ENCODE measurements at places on chromosomes 3 and 15. TPM values are rescaled to one million over a fixed set of nuclear protein-coding genes. Genes with fewer than 3 reads are reported as not detected.

DNA sequence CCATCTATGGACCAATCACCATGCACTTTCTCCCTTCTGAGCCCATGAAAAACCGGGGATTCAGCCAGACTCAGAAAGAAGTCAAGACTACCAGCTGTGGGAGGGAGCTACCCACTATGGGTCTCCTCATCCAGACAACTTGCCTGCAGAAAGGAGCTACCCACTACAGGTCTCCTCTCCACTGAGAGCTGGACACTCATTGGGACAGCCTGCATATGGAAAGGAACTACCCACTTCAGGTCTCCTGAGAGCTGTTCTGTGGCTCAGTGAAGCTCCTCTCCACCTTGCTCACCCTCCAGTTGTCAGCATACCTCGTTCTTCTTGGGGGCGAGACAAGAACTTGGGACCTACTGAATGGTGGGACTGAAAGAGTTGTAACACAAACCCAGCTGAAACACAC is 22.3 kb upstream of the ZBED2 start:
- DNase-seq, result no peak

GRCh38 chr15:65550681-65551098 is 20.4 kb downstream of the HACD3 start:
- DNase-seq, result no peak

FGD5 gene
- total RNA-seq, result 5.8 TPM

GRCh38 chr3:89067736-89068135 is 39.7 kb upstream of the EPHA3 start:
- no peak for DNase-seq

DNA sequence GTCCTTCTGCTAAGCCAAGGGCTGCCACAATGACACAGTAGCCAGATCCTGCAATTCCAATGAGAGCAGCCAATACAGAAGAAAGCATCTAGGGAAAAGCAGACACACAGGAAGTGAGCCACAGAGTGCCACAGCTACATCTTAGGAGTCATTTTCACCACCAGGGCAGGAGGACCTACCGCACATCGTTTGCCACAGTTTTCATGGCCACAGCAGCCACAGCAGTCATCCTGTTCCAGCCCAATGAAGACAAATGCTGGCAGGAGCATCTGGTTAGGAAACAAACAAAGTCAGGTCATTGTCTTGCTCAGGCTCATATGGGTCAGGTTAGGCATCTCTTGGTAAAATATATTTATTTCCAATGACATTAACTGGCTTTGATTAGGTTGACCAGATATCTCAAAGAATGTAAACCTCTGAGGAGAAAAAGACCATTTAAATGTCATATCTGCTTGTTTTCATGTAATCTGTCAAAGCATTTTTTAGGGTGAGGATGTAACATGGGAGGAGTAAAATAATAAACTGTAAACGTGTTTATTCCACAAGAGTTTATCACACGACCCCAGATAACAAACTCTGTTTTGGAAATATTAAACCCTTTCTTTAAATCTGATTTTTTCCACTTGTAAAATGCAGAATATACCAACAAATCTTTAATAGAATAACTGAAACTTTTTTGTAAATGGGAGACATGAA is 1.8 kb downstream of the TM4SF1 start:
- no peak for DNase-seq

- DNase-seq, result no peak
Measured at GRCh38 chr3:67302489-67302888, 304.4 kb downstream of the KBTBD8 start.

DNA sequence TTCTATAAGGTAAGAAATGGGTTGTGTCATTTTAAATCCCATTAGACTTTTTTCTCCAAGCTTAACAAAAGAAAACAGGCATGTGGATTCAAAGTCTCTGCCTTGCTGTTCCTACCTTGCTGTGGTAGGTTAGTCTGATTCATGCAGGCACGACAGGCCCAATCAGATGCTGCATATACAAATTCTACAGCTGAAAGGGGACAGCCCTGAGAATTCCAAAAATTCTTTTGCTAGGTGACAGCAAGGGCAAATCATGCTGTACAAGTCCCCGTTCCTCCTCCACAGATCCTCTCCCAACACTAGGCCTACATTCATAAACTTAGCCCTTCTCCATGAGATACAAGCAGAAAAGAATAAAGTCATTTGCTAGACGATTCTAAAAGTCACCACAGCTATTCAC is 161.2 kb upstream of the THBS1 start:
- DNase-seq, result no peak

GRCh38 chr3:65385805-65386204 is 652.9 kb downstream of the MAGI1 start:
- DNase-seq, result no peak

DNA sequence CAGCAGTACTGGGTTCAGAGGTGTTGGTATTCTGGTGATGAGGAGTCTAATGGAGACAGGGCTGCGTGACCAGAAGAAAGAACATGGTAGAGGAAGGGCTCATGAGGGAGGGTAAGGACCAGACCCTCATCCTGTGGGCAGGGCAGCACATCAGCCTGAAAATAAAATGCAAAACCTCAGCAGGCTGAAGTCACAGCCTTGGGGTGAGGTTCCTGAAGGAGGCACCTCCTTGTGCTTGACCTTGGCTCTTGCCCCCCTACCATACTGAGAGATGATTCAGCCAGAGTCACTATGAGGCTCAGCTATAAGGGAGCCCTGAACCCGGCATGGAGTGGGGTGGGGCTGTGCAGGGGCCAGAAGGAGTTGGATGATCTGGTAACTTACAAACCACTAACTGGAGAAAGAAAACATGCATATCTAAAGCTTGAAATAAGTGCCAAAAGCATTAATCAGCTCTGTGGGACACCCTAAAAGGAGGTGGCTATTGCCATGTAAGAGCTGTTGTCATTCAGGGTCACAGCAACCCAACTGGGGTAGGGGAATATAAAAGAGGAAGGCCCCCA is 60.2 kb downstream of the CORO2B start:
- no peak for DNase-seq

DNA sequence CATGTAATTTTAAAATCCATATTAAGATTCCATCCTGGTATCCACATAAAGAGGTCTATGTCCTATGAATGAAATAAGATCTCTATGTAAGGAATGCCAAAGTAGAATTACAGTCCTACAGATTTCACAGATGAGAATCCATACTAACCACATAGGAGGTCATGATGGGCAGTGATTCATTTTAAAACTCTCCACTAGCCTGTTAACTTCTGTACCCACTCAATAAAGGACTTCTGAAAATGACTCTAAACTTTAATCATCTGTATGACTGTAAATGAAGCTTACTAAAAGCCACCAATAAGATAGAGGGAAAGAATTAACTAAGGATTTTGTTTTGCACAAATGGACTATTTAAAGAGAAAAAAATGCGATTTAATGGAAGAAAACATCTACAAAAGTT is 28.7 kb downstream of the MORC1 start:
- no peak for DNase-seq

DNA sequence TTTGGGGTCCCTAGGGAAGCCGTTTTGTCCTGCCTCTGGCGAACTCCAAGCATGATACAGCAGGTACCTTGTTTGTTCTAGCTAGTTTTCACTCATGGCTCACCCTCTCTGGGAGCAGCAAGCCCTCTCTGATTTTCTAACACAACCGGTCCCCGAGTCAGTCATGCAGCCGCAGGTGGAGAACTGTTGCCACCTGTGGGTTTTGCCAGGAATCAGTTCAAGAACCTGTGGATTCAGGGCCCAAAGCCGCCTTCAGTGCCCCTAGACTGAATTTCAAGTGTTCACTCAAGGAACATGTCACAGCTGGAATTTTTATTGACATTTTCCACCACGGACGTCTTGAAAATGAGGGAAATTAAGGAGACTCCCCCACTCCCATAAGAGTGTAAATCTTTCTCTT is 13.3 kb upstream of the LRRK1 start:
- no peak for DNase-seq

DNA sequence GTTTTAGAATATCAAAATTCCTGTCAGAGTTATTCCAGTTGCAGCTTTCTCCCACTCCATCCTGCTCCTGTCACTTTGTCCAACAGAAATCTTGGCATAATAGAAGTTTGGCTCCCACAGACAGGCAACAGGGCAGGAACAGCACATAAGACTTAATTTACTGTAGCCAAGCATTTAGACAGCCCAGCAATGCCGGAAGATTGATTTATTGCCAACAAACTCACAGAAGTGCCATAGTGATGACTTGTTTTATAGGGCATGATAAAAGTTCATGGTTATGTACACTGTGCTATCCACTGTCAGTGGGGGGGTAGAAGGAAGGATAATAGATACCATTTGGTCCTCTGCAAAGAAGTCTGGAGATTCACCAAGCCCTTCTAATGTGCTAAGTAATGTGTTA is 98.3 kb upstream of the CBLB start:
- DNase-seq, result no peak

SNTN gene
- 0.39 TPM for total RNA-seq

DNA sequence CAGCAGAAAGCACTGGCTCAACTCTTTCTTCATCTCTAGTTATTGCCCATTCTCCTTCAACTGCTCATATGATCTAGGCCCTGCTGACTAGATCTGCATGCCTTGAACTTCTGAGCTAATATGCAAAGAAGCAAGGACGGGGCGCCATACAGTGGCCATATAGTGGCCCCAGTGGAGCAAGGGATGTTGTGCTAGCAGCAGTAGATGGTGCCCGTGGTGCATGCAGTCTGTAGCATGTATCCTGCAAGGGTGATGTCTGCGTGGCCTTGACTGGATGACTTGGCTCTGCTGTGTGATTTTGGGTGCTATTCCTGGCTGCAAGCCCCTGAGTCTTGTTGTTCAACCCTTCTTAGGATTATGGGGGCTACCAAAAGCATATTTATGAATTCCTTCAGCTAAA is 12.2 kb upstream of the NMD3 start:
- DNase-seq, result no peak

GTPBP8 gene
- total RNA-seq, result 16.1 TPM

HRH1 gene
- total RNA-seq, result 13.8 TPM

GASK1A gene
- total RNA-seq, result 1.1 TPM

DNA sequence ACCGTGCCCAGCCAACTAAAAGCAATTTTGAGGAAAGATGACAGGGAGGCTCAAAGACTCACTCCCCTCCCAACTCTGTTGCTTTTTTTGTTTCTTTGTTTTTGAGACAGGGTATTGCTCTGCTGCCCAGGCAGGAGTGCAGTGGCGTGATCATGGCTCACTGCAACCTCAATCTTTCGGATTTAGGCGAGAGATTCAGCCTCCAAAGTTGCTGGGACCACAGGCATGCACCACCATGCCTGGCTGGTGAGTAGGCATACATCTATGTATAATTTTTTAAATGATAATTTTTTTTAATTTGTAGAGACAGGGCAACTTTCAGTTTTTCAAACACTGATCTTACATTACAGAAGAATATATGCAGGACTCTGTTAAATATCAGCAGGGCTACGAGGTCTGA is 15.8 kb upstream of the THUMPD3 start:
- no peak for DNase-seq

HYAL1 gene
- 16.4 TPM for total RNA-seq

DNA sequence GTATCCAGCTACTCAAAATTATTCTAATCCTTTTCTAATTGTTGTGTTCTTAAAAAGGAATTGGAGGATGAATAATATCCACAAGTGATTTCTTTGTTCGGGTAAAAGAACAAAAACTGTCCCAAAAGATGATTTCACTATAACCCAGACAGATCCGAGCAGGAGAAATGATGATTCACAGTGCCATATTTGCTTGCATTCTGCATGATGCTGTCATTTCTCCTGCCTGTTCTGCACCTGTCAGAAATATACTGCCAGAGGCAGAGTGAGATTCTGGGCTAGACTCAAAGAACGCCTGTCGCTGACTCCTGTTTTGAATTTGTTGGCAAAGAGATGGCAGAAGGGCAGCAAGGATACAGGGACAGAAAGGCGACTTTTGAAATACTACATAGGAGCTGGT is 34.7 kb upstream of the SLC24A5 start:
- DNase-seq, result no peak

- DNase-seq, result no peak
Measured at GRCh38 chr3:53153264-53153823, 7.7 kb upstream of the PRKCD start.

DNA sequence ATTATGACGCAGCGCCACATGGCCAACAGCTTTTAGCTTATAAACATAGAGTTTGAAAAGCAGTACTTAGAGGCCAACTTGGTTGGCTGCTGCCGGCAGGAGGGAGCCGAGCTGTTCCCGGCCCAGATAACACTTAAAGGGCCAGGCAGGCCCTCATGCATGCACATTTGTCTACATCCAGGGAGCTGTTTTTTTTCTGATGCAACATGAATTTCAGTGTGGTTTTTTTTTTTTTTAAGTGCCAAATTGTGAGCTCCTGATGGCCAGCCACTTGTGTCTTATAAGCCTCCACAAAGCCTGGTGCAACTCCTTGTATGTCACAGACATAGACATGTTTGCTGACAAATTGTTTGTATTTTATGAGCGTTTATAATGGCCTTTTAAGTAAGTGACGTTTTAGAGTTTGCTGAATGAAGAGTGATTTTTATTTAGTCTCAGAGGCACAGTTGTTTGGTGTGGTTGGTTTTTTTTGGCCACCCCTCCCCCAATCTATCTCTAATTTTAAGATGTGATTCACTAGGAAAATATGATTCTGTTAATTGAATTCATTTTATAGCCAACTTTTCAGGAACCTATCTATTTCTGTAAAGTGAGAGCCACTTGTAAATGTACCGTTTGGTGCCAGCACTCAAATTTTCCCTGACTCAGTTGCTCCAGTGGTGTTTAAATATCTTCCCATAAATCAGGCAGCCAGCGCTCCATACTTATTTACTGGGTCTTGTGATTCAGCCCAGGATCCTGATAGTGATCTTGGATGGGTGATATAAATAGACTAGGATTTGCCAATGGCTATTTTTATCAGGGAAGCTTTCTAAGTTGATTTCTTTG is 134.3 kb downstream of the VGLL4 start:
- peak; percentile 76 for DNase-seq

DNA sequence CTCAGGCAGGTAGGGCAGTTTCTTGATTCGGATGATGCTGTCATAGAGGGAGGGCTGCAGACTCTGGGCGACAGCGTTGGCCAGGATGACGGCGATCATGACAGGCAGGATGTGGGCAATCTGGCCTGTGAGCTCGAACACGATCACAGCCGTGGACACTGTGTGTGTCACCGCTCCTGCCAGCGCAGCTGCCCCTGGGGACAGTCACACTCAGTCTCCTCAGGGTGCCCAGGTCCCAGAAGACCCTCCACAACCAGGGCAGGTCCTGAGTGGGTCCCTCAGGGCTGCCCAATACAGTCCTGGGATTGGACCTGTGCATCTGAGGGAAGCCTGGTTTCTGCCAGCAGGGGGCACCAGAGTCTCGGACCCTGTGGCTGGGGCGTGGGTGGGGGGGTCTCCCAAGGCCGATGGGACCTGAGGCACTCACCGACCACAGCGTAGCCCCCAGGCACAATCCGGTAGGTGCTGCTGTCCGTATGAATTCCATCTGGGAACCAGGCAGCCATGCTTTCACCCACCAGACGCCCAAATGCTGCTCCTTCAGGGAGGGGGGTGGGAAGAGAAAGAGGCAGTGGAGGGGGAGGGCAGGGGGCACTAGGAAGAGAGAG is 7.2 kb downstream of the CLCN2 start:
- no peak for DNase-seq

DNA sequence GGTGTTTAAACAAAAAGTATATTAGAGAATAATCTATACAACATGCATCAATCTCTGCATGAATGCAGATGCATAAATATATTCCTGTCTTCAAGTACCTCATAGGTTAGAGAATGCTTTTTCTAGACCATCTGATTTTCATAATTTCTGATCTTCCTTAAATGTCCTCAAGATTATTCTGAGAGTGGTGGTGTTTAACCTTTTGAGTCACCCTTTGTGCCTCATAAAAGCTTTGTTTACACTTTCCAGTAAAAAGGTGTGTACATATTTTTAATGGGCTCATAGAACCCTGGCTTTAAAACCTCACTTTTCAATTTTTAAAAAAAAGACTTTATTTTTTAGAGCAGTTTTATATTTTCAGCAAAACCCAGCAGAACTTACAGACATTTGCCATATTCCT is 41.0 kb upstream of the ABHD10 start:
- DNase-seq, result no peak
